ENCODE measurements at places on chromosomes 7 and 10.

DNA sequence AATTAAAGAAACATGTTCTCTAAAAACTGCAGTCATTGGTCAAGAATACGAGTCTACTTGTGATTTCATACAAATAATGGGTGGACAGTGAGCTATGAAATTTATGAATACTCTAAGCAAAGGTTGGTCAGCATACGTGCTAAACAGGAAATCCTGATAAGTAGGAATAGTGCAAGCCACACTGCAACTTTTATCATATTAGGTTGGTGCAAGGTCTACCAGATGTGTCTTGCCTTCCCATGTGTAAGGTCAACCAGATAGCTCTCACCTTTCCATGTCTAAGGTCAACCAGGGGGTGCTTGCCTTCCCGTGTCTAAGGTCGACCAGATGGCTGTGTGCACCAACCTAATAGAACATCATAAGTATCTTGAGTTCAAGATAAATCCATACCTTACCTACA is 2.0 kb upstream of the ITGB1 start:
- no peak for DNase-seq

- DNase-seq, result no peak
Observed at GRCh38 chr10:124090601-124091209, 2.7 kb downstream of the CHST15 start.

DNA sequence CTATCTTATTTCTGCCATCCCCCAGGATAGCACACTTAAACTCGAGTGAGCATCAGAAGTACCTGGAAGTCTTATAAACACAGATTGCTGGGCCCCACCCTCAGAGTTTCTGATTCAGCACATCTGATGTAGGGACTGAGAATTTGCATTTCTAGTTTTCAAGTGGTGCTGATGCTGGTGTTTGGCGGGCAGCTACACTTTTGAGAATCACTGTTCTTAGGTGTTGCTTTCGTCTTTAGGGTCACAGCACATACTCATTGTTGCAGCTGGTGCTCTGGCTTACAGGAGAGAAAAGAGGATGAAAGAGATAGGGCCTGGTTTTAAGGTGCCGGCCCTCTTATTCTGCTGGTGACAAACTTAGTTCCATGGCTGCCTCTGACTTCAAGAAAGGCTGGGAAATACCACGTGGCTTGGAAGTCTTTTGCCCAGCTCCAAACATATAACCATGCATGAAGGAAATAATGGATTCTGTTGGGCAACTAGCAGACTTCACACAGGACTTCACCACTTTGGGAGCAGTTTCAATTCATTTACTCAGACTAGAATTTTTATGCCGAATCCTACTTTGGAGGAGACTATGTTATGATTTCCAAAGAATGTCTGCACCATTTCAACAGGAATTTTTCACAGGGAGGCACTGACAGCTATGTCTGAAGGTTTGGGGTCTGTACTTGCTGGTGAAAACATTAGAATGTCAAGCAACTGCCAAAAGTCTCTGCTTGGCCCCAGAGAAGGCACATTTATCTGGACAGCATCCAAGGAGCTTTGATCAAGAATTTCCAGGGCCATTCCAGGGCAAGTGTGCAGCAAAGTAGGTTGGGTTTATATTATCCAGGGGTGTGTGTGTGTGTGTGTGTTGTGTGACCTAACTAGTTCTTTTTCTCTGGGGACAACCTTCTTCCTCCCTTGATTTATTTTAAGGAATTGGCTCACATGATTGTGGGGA is 6.9 kb upstream of the MINDY4 start:
- no peak for DNase-seq

DNA sequence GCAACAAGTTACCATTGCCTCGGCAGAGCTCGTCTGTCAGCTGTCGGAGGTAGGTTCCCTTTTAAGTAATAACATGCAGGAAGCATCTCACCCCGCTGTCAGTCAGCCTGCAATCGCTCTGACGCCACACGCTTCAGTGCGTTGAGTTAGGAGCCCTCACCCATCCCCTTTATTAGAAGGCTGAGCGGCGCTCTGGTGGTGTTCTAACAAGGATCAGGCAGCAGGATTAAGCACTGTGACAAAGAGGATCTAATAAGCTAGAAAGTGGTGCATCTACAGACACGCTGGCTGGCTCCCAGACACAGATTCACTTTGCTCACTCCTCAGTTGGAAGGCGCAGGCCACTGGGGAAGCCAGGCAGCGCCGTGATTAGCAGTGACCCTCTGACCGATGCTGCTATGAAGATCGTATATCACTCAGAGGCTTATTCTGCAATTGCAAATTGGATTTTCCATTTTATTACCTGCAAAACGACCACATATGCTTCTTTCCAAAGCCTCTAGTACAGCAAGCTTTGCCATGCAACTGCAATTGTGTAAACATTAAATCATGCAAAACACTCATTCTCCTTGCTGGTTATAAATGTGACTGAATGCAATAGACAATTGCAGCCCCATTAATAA is 117.7 kb downstream of the RSU1 start:
- DNase-seq, result no peak

DNA sequence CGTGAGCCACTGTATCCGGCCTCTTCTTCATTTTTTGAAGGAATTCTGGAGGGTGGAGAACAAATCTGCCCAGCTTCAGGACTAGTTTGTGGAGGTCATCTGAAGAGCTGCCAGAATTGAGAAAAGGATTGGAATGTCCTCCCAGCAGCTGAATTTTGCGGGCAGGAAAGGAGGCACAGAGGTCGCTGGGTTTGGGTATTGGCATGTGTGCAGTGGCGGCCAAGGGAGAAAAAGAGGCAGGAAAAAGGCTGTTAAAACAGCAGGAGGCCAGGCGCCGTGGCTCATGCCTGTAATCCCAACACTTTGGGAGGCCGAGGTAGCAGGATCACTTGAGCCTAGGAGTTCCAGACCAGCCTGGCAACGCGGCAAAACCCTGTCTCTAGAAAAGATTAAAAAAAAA is 80.4 kb downstream of the HIP1 start:
- DNase-seq, result no peak

- peak; percentile 41 for DNase-seq
Observed at GRCh38 chr10:24912215-24912614, 40.2 kb downstream of the PRTFDC1 start.

DNA sequence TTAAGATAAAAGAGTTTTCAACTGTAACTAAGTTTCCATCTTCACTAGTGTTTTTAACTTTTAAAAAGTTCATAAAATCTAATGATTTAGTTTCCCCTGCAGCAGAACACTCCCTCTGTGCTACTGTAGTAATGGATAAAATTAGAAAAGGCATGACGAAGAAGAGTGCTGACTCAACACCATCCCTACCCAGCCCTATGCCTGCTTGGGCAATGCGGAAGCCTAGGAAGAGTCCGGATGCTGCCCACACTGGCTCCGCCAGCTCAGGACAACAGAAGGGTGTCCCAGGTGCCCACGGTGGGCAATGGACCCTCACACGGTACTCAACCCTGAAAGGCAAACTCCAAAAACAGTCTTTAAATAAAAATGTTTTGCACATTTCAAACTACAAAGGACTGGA is 118.2 kb downstream of the LARP4B start:
- no peak for DNase-seq

DNA sequence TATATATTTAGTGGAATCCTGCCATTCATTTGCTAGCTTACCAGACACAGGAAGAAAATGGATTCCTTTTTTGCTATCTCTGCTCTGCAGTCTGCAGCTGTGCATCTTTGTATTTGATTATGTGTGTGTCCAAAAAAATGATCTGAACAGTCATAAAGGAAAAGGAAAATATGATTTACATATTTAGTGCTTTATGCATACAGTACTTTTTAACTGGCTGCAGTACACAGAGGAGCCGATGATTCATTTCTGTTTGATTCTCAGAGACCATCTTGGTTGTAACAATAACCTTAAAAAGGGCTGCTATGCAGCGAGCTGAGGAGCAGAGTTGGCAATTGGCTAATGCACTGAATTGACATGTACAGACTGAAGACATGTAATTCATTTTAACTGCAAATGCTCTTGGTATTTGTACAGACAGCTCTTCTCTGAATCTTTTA is 151.3 kb upstream of the FZD1 start:
- no peak for DNase-seq
